ENCODE measurements at places on chromosomes 11 and 22.

DNA sequence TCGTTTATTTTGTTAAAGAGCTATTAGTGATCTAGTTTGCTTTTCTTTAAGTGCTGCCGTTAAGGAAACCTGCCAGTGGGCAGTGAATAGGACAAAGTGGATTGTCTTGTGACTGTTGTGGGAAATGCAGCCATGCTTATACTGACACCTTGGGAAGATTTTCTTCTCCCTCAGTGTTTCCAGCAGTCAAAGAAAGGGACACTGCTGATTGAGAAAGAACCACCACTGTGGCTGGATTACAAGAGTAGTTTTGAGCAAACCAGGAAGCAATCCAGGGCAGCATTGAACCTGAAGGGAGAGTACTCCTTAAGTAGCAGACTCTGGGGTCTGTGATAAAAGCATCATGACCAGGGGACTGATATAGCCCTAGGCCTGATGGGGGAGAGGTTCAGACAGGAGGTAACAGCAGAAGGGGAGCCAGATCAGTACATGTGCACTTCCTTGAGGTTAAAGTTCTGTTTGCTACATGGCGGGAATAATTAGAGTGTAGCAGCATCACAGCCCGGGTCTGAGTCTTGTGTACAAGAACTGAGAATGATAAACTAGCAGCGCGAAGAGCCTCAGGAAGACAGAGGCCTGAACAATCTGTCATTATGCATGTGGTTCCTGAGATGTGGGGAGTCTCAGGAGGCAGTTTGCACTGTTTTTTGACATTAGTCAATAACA is 167.8 kb downstream of the C11orf91 start:
- DNase-seq: no peak

GRCh38 chr22:29267462-29267857 is 321 bp downstream of the RHBDD3 start:
- no peak for DNase-seq

GRCh38 chr11:112564228-112564955 is 303.7 kb upstream of the PLET1 start:
- DNase-seq: no peak

- DNase-seq: no peak
Measured at GRCh38 chr11:128559496-128560103, 27.8 kb downstream of the ETS1 start.

GRCh38 chr22:46614025-46614931 is 5.9 kb upstream of the GRAMD4 start:
- no peak for DNase-seq

GRCh38 chr11:75510723-75511019 is 15.1 kb downstream of the GDPD5 start:
- DNase-seq: no peak

GRCh38 chr11:105298630-105299029 is 159.1 kb upstream of the CARD18 start:
- no peak for DNase-seq

DNA sequence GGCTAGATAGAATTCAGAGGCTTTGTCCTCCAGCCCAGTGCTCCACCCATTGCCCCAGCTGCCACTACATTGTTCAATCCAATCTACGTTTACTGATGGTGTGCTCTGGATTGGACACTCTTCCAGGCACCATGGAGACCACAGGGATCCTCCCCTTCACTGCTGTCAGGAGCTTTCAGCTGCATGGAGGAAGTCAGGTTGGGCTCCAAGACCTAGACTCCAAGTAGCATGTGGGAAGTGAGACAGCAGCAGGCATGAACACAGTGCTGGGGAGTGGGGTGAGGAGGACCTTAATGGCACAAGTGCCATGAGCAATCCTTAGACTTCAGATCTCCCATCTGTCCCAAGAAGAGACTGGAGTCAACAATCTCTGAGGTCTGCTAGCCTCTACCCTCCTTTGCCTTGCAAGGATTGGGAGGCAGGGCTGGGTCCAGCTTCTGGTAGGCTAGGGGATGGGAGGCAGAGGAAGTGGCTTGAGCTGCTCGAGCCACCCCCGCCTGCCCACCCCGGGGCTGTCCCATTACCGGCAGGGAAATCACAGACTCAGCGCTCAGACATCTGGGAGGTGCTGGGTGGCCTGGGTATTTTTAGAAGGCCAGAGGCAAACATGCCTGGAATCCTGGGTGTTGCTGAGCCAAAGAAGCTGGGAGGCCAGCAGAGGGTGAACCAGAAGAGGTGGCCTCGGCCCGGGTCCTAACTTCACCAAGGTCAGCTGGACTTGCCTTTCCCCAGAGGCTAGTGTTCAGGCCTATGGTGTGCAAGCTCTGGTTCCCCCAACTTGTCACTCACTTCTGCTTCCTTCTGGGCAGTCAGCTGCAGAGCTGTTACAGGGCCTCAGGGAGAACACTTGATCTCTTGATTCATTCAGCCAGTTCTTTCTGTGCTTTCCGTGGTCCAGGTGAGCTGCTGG is 15.2 kb upstream of the FCHSD2 start:
- DNase-seq: no peak

DNA sequence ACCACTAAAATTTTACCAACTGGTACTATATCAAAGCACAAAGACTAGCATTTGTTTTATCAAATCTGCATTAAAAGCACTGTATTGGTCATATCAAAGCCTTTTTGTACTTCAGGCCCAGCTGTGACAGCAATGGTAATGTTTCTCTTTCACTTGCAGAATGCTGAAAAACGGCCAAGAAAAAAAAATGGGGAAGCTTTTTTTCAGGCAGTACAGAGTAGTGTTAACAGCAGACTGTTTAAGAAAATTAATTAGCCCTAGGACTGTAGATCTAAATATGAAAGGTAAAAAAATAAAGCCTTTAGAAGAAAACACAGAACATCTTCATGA is 33.3 kb downstream of the DENND5A start:
- DNase-seq: no peak

DNA sequence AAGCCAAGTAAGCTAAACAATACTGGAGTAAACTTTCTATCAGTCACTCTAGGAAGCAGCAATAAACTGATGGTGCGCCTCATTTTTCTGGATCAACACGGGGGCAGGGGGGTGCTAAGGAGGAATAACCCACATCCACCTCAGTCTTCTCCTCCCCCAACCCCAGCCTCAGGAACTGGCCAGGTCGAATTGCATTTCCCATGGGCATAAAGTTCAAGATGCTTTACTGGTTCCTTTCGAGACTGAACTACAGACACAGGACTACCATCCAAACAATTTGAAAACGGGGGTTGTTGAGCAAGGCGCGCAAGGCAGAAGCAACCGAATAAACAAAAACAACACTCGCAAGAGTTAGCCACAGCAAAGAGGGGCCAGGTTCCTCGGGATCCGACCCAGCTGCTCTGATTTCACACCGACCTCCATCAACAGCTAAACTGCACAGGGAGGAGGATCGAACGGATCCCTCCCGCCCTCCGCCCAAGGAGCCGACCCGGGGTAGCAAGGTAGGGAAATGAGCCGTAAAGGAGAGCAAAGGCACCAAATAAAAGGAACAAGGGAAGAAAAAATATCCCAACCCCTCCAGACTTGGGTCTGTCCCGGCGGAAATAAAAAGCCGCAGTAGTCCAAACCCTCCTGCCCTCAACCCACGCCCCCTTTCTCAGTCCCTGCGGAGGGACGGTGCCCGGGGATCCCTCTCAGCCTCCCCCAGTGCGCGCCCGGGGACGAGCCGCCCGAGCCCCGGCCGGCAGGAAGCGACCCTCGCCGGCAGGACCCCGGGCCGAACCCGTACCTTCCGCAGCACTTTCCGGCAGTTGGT is 801 bp downstream of the SESN3 start:
- DNase-seq: no peak

DNA sequence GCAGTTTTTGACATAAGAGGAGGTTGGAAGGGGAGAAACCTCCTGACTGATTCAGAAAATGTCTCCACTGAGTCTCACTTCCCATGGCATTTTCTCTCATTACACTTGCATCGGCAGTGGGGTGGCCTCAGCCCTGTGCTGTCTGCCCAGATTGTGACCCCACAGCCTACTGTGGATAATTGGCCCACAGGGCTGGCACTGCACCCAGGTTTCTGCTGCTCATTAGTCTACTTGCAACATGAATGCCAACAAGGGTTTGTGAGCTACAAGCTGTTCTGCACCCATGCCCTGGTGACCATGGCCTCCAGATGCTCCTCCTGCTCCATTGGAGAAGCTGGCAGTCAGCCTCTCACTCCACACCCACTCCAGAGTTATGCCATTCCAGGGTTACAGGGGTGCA is 296.0 kb downstream of the CTTN start:
- no peak for DNase-seq

DNA sequence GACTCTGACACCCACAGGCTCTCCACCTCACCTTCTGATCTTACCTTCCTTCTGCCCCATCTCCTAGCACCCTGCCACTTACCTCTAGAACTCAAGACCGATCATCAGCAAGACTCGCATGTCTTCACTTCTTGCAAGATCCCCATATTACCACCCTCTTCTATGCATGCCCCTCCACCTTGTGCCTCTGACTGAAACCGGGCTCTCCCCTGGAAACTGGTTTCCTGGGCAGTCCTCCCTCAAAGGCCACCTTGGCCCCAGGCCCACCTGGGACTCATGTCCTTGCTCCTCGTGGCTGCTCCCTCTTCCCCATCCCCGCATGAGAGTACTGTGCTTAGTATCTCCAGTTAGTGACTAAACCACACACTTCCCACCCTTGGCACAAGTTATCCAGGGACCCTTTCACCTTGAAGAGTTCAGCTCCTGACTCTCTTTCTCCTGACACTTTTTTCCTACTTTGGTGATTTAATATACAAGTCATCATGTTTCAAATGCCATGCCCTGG is 136.7 kb downstream of the SPATA19 start:
- DNase-seq: no peak

DNA sequence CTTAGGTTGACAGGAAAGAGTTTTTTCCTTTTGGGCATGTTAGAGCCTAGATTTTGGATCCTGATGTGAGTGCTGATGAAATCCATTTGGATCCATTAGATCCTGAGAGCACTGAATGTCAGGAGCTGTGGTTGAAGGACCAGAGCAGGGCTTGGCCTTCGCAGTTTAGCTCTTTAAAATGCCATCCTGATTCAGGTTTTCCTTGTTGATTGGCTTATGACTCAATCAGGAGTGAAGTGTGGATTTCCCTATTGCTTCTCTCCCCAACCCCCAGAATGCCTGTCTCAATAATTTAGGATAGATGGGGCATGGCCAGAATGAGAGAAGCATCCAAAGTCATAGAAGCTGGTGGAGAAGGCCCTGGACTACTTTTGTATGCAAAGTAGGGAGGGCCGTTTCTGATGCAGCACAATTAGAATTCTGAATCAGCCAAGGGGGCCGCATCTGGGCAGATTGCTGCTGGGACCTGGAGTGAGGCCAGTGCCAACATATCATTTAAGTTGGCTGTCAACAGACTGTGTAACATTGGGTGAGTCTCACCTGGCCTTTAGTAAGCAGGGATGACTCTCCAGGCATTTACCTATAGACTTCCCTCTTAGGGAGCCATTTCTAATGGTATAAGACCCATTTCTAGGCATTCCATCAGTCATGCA is 80.5 kb downstream of the TEAD1 start:
- no peak for DNase-seq

GRCh38 chr11:121928597-121929580 is 187.1 kb downstream of the BLID start:
- no peak for DNase-seq

- no peak for DNase-seq
Measured at GRCh38 chr11:14119357-14119756, 156.8 kb downstream of the SPON1 start.
